ENCODE measurements at places on chromosomes 1 and 21.

GRCh38 chr1:42075179-42075578 is 78.0 kb upstream of the GUCA2B start:
- no peaks in the 10 kb centered on the region for H3K4me1 ChIP-seq
- H3K27ac ChIP-seq = no peak overlapping the region
- no peaks in the 10 kb centered on the region for H3K27me3 ChIP-seq
- no peaks in the 10 kb centered on the region for H3K36me3 ChIP-seq

GRCh38 chr21:39663066-39663465 is 50.3 kb downstream of the B3GALT5 start:
- no peak overlapping the region for H3K27ac ChIP-seq
- no peak overlapping the region for H3K4me3 ChIP-seq
- H3K4me1 ChIP-seq = peaks cover 20% of the 10 kb centered on the region
- no peaks in the 10 kb centered on the region for H3K27me3 ChIP-seq

- H3K4me3 ChIP-seq = no peak overlapping the region
- DNase-seq = no peak
- no peaks in the 10 kb centered on the region for H3K36me3 ChIP-seq
- H3K27ac ChIP-seq = no peak overlapping the region
Measured at GRCh38 chr1:65211331-65211730, 63.3 kb downstream of the AK4 start.

- no peak overlapping the region for H3K4me3 ChIP-seq
- H3K4me1 ChIP-seq = no peaks in the 10 kb centered on the region
- H3K27ac ChIP-seq = peak overlapping the region; percentile 66
Measured at GRCh38 chr1:39646232-39647081, 7.0 kb upstream of the HEYL start.

DNA sequence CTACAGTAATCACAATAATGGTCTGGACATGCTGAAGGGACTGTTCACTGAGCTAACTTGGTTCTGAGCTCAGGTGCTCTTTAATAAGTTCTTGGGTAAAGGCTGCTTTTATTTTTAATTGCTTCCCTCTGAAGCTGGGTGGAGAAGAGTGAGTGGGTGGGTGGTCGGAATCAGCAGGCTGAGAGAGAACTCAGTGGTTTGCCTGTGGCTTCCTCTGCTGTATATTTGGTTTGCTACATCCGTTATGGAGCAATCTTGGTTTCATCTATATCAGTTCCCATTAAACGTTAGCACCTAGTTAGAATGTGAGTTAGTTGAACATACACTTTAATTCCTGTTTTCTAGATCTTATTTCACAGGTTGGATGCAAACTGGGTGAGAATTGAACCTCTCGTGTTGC is 23.3 kb downstream of the CNIH4 start:
- no peak overlapping the region for H3K4me3 ChIP-seq
- H3K27me3 ChIP-seq = no peaks in the 10 kb centered on the region
- H3K27ac ChIP-seq = no peak overlapping the region
- no peak for DNase-seq

DNA sequence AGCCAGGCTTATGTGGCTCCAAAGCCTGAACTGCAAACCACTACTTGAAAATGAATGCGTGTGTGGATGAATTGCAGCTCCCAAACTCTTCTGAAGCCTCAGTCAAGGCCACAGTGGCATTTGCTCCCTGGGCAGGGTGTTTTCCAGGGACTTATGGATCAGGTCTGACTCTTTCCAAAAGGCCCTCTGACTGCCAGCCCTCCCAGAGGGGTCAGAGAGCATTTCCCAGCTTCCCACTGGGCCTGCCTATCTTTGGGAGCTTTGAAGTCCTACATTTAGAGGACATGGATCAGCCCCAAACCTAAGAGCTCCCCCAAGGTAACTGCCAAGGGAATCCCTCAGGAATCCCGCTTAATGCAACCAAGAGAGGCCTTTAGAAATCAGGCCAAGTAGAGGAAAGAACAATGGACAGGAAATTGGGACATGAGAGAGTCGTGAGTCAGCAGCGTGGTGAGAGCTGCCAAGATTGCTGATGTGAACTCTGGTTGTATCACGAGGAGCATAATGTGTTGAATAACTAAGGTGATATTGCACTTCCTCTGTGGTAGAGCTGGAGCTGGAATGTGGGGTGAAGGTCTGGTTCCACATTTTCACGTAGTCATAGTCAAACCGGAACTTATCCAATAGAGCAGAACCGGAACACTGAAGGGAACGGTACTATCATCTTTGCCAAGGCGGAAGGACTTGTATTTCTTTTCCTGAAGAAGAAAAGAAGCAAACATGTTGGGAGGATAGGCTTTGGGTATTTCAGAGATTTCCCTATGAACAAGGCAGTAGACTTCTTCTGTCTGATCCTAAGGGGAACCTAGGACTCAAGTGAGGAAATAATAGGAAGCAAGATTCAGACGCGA is 99.4 kb upstream of the JUN start:
- H3K4me3 ChIP-seq = no peak overlapping the region
- H3K4me1 ChIP-seq = peaks cover 31% of the 10 kb centered on the region
- H3K27ac ChIP-seq = peak overlapping the region; percentile 58
- no peaks in the 10 kb centered on the region for H3K27me3 ChIP-seq
- no peak for DNase-seq
- H3K36me3 ChIP-seq = no peaks in the 10 kb centered on the region

GRCh38 chr1:30101487-30102227 is 621.7 kb downstream of the MATN1 start:
- H3K4me3 ChIP-seq = no peak overlapping the region
- no peak for DNase-seq
- no peaks in the 10 kb centered on the region for H3K4me1 ChIP-seq
- no peak overlapping the region for H3K27ac ChIP-seq
- H3K27me3 ChIP-seq = no peaks in the 10 kb centered on the region
- H3K36me3 ChIP-seq = no peaks in the 10 kb centered on the region

DNA sequence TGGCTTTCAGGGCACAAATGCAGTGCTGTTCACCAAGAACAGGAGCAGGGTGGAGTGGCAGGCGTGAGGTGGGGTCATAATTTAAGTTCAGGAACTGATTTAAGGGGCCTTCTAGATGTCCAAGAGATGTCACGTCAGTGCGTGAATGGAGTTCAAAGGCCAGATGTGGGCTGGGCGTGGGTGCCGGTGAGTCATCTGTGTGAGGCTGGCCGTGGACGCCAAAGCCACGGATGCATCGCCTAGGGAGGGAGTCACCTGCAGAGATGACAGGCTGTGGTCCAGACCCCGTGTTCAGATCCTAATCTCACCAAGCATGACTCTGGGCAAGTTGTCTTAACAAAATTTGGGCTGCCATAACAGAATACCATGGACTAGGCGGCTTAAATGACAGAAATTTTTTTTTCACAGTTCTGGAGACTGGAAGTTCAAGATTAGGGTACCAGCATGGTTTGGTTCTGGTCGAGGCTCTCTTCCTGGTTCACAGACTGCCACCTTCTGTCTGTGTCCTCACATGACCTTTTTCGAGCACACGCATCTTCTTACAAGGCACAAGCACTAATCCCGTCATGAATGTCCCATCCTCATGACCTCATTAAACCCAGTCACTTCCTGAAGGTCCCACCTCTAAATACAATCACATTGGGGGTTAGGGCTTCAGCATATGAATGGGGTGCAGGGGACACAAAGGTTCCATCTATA is 109.6 kb downstream of the PRDM2 start:
- no peak for DNase-seq
- H3K27me3 ChIP-seq = no peaks in the 10 kb centered on the region
- no peaks in the 10 kb centered on the region for H3K4me1 ChIP-seq
- no peak overlapping the region for H3K27ac ChIP-seq
- H3K36me3 ChIP-seq = no peaks in the 10 kb centered on the region

- peak overlapping the region; percentile 62 for H3K4me3 ChIP-seq
- H3K4me1 ChIP-seq = peaks cover 9% of the 10 kb centered on the region
- H3K36me3 ChIP-seq = no peaks in the 10 kb centered on the region
- peak overlapping the region; percentile 99 for H3K27ac ChIP-seq
- DNase-seq = no peak
- no peaks in the 10 kb centered on the region for H3K27me3 ChIP-seq
Measured at GRCh38 chr1:161398900-161399256, 31.2 kb upstream of the CFAP126 start.

GRCh38 chr1:161111117-161111516 is 6.7 kb downstream of the PFDN2 start:
- H3K36me3 ChIP-seq = no peaks in the 10 kb centered on the region
- H3K27me3 ChIP-seq = no peaks in the 10 kb centered on the region
- H3K4me3 ChIP-seq = no peak overlapping the region
- no peak for DNase-seq
- H3K27ac ChIP-seq = no peak overlapping the region

DNA sequence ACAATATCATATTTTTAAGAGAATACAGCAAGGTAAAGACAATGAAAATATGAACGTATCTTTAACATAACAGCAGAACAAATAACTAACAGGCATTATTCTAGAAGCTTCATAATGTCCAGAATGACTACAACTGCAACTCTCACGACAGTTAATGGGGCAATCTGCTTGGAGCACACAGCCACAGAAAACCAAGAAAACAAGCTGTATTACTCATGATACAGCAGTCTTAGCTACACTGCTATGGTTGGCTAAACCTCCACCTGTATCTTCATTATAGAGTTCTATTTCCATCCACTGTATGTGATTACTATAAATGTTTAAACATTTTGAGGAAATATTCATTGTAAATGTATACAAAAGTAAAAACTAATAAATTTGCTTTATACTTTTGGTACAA is 139.9 kb downstream of the DPYD start:
- no peak overlapping the region for H3K27ac ChIP-seq
- H3K4me3 ChIP-seq = no peak overlapping the region
- no peaks in the 10 kb centered on the region for H3K27me3 ChIP-seq
- H3K4me1 ChIP-seq = no peaks in the 10 kb centered on the region

- H3K36me3 ChIP-seq = peaks cover 31% of the 10 kb centered on the region
- peaks cover 80% of the 10 kb centered on the region for H3K4me1 ChIP-seq
Measured at GRCh38 chr1:33342041-33342723, 21.3 kb upstream of the A3GALT2 start.

DNA sequence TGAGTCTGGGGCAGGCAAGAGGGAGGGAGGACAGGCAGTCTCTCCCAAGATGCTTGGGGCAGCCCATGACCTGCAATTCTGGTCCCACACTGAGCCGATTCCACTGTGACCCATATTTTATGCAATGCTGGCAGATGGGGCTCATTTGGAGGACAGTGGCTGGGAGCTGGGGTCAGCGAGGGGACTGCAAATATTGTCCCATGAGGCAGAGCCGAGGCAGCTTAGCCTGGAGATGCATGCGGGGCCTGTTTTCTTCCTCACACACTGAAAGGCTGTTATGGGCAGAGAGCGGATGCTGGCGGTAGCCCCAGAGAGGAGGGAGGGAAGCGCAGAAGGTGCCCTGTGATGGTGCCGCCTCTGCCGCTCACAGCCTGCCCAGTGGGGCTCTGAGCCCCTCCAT is 128.5 kb upstream of the POU3F1 start:
- no peaks in the 10 kb centered on the region for H3K4me1 ChIP-seq
- H3K27ac ChIP-seq = no peak overlapping the region
- no peak for DNase-seq
- no peaks in the 10 kb centered on the region for H3K27me3 ChIP-seq
- no peaks in the 10 kb centered on the region for H3K36me3 ChIP-seq
- no peak overlapping the region for H3K4me3 ChIP-seq

DNA sequence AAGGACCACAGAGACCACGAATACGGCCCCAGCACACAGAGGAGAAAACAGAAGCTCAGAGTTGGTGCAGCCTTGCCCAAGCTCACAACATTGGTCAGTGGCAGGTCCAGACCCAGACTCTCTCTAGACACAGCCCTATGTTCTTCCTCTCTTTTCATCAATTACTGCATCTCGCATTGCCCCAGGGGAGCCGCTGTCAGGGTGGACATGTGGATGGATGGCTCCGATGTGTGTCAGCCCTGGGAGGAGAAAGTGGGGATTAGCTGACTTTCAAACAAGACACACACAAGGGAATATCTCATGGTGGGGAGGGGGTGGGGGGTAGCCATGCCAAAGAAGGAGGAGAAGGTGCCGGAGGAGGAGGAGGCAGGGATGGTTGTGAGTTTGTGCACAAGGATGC is 556.8 kb downstream of the NPHP4 start:
- no peaks in the 10 kb centered on the region for H3K4me1 ChIP-seq
- no peak overlapping the region for H3K4me3 ChIP-seq
- H3K36me3 ChIP-seq = no peaks in the 10 kb centered on the region
- DNase-seq = no peak
- no peak overlapping the region for H3K27ac ChIP-seq

DNA sequence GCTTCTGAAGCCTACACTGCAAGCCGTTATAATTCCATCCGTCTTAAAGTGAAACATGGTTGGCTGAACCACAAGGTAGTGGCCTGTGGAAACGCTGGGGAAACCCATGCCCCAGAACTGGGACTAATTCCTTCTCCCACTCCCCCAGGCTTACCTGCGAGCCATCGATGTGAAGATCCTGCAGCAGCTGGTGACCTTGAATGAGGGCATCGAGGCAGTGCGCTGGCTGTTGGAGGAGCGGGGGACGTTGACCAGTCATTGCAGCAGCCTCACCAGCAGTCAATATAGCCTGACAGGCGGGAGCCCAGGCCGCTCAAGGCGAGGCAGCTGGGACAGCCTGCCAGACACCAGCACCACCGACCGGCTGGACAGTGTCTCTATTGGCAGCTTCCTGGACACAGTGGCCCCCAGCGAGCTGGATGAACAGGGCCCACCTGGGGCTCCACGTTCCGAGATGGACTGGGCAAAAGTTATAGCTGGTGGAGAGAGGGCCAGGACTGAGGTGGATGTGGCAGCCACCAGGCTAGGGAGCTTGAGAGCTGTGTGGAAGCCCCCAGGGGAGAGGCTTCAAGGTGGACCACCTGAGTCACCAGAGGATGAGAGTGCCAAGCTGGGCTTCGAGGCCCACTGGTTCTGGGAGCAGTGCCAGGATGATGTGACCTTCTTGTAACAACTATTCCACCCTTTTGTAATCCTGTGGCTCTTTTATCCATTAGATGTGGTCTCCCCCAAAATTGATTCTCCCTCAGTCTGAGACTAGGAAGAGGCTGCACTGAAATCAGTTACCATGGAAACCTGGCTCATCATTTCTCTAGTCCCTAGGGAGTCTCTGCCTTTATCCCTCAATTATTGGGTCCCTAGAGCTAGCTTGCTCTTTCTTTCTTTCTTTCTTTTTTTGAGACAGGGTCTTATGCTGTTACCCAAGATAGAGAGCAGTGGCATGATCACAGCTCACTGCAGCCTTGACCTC is 16.7 kb downstream of the LURAP1 start:
- H3K4me3 ChIP-seq = no peak overlapping the region
- no peaks in the 10 kb centered on the region for H3K27me3 ChIP-seq
- no peaks in the 10 kb centered on the region for H3K36me3 ChIP-seq
- no peak overlapping the region for H3K27ac ChIP-seq
- no peak for DNase-seq
- H3K4me1 ChIP-seq = peaks cover 5% of the 10 kb centered on the region
